ENCODE measurements at places on chromosomes 1 and 21.
A peak's percentile ranks its signal among the peaks of the same experiment; 100 is the strongest.

DNA sequence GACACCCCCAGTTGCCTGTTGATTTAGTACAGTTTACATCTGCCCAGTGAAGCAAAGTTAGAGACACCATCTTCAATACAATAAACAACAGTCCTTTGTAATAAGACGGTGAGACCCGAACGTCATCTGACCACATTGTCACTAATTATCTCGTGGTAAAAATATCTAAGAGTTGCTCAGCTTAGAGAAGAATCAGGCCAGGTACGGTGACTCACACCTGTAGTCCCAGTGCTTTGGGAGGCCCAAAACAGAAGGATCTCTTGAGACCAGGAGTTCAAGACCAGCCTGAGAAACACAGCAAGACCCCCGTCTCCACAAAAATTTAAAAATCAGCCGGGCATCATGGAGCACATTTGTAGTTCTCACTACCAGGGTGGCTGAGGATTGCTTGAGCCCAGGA is 53.5 kb downstream of the CD34 start:
- DNase-seq, result no peak

- no peak for DNase-seq
Observed at GRCh38 chr1:3978990-3979325, 78.9 kb upstream of the C1orf174 start.

GRCh38 chr1:205590777-205591513 is 40.9 kb downstream of the ELK4 start:
- DNase-seq, result no peak

DNA sequence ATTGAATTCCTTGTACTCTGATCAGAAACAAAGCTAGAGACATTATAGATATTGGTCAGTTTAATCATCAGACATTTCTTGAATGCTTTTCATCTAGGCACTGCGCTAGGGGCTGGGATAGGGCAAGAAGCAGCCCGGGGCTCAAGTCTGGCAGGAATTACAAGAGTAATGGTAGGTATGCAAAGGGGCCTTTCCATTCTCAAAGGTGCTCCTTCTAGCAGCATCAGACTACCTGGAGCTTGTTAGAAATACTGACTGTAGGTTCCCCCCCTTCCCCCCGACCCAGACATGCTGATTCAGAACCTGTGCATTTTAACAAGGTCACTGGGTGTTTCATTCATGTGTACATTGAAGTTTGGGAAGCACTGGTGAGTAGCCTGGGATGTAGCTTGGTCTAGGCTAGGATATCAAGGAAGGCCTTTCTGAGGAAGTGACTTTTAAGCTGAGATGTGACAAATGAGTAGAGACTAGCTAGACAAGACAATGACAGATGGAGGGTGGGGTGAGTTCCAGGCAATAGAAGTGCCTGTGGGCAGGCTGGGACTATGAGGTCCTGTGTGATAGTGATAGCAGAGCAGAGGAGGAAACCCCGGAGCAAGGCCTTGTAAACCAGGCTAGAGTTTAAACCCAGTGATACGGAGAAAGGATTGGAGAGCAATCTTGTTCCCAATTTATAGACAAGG is 26.3 kb downstream of the NFASC start:
- no peak for DNase-seq

DNA sequence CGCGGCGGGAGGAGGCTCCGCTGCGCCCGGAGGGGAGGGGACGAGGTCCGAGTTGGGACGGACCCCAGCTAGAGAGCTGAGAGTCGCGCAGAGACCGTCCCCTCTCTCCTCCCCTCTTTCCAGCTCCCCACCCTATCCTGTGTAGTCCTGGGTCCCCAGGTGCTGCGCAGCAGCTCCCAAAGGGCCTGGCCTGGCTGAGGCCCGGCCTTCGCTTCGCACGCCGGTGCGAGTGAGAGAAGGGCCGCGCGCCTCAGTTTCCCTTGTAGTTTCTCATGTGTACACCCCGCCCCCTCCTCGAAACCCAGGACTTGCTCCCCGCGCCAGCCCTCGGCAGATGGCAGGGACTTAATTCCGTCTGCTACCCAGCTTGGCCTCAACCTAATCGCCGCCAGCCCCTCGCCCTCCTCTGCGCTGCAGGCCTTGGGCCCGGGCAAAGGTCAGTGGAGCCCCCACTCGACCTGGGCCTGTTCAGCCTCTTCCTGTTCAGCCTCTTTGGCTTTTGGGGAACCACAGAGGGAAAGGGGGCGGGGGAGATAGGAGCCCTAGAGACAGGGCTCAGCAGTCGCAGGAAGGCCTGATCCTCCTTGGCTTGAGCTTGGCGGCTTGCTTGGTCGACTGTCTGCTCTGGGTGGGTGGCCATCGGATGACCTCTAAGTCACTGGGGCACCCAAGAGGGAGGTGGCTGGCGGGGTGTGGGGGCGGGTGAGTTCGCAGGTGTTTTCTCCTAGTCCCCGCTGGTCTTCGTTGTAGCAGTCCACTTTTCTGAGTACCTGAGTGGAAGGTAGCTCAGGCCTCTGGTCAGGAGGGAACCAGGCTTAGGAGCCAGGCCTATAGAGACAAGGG is 1.0 kb downstream of the ZNF687 start:
- DNase-seq, result peak; percentile 12

Measured in NCI-H1092 (cell line).